ENCODE measurements at places on chromosomes 4 and X.

DNA sequence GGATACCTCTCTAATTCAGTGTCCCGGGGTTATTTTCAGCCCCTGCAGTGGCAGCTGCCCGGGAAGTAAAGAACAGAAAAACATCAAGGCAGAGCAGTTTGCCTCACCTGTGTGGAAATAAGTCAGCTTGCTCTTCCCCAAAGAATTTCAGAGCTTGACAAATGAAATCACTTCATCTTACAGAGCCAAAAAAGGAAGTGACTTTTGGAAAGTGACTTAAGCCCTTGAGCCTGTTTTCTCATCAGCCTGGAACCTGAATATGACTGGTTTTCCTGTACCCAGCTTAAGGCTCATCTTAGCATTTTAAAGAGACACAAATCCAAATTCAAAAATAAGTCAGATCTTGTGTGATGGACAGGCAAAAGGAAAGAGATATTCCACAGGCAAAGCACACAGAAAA, 211.6 kb downstream of the RCHY1 start:
- DNase-seq: no peak

GRCh38 chr4:34790131-34790530, 1454.2 kb downstream of the ARAP2 start:
- no peak for DNase-seq

DNA sequence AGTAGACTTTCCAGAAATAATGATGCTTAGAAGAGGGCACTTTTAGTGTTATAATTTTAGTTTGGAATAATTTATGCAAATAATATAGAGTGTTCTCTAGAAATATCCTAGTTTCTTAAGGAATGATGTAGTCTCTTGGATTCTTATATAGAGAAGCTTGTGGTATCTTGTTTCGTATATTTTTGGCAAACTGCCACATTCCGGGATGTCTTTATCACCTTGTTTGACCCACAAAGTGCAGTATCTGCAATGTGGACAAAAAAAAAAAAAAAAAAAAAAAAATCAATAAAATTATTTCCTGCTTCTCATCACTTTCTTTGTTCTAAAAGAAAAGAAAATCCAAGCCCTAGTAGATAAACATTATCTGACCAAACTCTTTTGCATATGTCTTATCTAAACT, 1577.7 kb upstream of the TENM3 start:
- no peak for DNase-seq

GRCh38 chr4:146369446-146369845, 152.3 kb downstream of the SLC10A7 start:
- DNase-seq: no peak

- DNase-seq: no peak
Observed at GRCh38 chr4:139851133-139851532, 185.5 kb downstream of the MGST2 start.
